ENCODE measurements at places on chromosomes 3 and 15.

- DNase-seq, result no peak
Observed at GRCh38 chr3:122716667-122717066, 36.0 kb downstream of the PARP14 start.

DNA sequence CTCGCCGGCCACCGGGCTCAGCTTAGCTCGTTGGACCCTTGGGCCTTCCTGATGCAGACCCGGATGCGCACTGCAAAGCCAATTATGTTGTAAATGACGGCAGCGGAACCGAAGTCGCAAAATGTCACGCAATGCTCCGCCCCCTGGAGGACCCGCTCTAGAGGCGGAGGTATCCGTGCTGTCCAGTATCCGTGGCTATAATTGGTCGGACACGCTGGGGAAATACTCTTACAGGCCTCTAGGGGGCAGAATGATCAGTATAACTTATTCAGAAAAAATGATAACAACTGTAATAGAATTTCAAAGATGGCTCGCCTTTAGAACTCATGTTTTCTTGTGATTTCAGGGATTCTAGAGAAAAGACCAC lies at the start of gene PRR23B:
Gene PRR23B (minus strand): TSS at position 59 of the 367 bp plus-strand sequence. CDS start 265 bp downstream, outside the sequence.
- DNase-seq, result no peak

DNA sequence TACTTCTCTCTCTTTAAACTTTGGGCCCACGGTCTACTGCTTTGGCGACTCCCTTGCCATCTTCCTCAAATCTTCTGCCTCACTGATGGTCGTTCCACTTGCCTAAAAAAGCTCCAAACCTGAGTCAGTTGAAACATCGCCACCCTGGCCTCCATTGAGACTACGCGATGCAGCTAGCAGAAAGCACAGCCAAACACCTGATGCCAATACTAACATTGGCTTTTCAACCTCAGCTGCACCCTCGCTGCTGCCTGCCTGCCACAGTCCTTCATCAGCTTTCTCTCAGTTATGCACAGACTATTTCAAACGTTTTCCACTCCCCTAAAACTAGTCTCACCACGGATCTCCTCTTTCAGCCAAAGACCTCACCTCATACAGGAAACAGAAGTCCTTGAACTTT lies 214.2 kb upstream of the TMCO5A start:
- no peak for DNase-seq

- DNase-seq, result no peak
Observed at GRCh38 chr15:57619746-57620145, 28.0 kb downstream of the MYZAP start.

GRCh38 chr3:121989943-121990342 lies 32.1 kb downstream of the ILDR1 start:
- no peak for DNase-seq

DNA sequence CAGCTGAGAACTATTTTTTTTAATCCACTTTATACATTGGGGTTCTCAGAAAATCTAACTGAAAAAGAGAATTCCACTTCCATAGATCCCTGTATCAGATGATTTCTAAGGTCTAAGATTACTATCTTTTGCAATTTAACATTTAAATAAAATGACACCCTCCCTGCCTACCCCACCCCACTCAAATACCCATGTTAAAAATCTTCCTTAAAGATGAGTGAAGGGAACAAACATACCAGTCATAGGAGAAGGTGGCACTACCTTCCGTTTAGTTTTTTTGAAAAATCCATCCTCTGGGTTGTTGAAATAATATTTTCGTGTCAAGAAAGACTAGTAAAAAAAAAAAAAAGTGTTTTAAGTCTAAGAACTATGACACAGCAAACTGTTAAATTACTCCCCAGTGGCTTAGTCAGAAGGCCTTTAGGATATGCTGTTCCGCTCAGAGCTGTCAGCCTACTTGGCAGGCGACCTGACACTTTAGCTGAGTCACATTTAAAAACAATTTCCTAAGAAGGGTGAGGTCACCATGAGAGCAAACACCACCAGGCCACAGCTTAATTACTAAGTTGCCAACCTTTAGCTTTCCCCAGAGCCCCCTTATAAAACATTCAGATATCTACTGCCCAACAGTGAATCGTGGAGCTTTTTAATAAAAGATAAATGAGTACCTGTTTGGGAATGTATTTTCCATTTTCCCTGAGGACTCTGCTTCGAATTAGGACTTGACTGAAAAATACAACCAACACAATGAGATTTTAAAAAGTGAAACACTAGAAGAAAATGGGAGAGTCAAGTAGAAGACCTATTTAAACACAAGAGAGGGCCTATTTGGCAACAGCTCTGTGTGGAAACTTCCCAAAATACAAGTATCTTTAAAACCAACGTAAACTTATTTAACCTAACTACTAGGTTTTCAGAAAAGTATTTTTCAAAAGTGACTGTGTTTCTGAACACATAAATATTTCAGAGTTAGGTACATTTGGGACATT lies 9.6 kb downstream of the EMC3 start:
- DNase-seq, result peak; percentile 96

All from astrocyte of the spinal cord (primary cell).